ENCODE measurements at places on chromosomes 16 and 17.

- no peak for DNase-seq
These were observed 214.1 kb downstream of the HS3ST4 start for GRCh38 chr16:25905810-25906209.

- no peak for DNase-seq
These were observed 32.1 kb upstream of the KRT17 start for GRCh38 chr17:41656249-41657023.

GRCh38 chr16:77910021-77910420, 112.3 kb upstream of the CLEC3A start:
- no peak for DNase-seq

DNA sequence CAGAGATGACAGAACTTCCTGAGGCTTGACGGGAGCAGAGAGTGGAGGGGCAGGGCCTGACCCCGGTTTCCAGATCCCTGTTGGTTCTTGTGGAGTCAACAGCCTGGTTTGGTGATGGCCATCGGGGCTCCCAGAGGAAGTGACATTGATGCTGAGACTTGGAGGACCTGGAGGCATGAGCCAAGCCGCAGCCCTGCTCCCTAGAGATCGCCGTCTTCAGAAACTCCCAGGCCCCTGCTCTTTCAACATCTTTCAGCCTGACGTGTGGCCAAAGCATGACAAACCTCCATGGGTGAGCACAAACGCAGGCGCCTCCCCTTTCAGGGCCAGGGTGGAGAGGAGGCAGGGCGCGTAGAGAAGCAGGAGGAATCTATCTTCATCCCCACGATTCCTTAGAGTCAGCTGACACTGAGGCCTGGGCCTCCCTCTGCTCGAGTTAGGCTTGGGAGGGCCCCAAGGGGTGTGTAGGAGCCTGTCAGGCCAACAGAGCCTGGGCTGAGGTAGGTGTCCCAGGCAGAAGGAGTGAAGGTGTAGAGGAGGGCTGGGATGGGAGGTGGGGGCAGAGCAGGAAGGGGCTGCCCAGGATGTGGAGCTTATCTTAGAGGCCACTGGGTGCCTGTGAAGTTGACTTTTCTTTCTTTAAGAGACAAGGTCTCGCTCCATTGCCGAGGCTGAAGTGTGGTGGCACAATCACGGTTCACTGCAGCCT, 56.1 kb upstream of the MED9 start:
- no peak for DNase-seq

DNA sequence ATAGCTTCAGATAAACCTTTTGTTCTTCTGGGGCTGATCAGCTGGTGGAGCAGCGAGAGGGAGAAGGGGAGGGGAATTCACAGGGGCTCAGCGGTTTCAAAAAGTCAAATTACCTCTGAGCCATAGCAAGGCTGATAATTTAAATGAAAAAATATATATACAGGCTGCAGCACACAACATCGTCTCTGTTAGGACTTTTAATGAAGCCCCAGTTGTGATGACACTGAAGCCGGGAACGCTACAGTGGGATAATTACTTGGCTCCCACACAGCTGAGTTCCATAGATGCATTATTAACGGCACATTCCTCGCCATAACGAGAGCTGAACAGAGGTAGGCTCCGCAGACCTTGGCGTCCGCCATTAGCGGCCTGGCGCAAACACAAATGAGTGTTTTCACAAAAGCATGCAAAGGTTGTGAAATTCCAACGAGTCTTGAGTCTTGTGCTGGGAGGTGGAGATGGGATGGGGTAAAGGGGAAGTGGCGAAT, 216.0 kb downstream of the C16orf78 start:
- no peak for DNase-seq

GRCh38 chr16:83727018-83727417, 80.8 kb upstream of the HSBP1 start:
- DNase-seq: no peak

- DNase-seq: no peak
These were observed 81.5 kb downstream of the VPS53 start for GRCh38 chr17:633133-633532.

GRCh38 chr17:26782153-26782552, 511.8 kb upstream of the WSB1 start:
- DNase-seq: no peak

DNA sequence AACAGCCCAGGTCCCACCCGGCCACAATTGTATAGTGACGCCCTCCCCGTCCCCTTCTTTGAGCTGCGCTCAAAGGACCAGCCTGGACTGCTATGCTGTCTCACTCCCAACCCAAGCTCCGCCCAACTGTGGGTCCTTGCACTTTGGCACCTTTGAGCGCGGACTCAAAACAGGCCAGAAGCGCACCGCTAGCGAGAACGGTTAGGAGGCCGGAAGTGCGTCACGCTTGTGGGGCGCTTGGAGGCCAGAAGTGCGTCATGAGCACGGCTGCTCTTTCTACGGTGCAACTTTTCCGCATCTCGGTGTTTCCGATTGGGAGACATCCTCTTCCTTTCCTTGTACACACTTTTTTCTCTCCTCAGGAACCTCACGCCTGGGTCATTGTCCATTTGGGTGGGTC, at the start of gene ZNF19:
Gene ZNF19, minus strand, starts transcription at position 203 of the 400 bp plus-strand sequence. CDS start 7,210 bp downstream, outside the sequence.
- no peak for DNase-seq

DNA sequence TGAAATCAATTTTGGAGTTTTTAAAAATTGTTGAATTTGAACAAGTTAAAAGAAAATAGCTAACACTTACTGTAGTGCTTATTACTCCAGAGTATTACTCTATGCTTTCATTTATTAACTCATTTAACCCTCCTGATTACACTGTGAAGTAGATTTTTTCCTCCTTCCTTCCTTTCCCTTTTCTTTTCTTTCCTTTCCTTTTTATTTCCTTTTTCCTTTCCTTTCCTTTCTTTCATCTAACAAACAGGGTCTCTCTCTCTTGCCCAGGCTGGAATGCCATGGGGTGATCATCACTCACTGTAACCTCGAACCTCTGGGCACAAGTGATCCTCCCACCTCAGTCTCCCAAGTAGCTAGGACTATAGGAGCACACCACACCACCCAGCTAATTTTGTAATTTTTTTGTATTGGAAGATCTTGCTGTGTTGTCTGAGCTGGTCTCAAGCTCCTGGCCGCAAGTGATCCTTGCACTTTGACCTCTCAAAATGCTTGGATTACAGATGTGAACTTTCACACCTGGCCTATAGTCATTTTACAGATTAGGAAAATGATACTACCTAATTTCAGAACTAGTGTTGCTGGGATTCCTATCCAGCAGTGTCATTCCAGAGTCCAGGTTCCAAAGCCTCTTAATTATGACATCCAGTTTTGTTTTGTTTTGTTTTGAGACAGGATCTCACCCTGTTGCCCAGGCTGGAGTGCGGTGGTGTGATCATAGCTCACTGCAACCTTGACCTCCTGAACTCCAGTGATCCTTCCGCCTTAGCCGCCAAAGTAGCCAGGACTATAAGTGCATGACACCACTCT, 59.9 kb downstream of the TAOK1 start:
- DNase-seq: no peak

- no peak for DNase-seq
These were observed 35.6 kb upstream of the CACNG4 start for GRCh38 chr17:66928949-66929348.

DNA sequence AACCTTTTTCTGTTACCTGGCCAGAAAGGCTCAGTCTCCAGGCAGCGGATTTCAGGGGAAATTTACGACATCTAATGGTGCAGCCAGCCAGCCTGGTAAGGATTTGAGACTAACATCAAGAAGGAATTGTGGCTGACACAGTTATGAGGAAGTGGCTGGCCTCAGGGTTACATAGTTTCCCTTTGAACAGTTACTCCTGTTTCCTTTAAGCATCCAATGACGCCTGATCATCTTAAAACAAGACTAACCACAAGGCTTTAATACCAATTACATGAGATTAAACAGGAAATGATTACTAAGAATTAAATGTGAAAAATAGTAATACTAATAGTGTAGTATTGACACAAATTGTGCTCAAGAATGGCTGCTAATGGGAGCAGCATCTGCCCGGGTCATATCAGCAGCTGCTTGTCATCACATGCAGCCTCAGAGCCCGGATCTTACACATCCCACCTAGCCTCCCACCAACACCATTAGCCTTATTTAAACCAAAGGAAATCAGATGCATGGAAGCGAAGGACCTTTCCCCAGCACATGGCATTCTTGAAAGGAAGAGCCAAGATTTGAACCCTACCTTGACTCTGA, 431.8 kb downstream of the PMP22 start:
- no peak for DNase-seq

DNA sequence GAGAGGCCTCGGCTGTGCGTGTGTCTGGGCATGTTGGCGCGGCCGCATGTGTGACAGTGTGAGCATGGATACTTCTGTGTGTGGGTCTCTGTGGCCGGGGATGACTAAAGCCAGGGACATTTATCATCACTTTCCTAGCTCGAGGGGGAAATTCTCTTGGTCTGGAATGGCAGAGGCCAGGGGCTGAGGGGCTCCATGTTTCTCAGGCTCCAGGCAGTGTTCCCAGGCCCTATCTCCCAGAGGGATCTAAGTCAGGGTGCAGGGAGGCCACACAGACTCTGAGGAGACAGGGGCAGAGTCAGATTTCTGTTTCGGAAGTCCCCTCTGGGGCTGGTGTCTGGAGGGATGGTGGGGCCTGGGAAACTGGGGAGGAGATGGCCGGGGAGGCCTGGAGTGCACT, 23.7 kb upstream of the SPNS2 start:
- DNase-seq: no peak

GRCh38 chr16:79991969-79992368, 391.4 kb upstream of the MAF start:
- no peak for DNase-seq

DNA sequence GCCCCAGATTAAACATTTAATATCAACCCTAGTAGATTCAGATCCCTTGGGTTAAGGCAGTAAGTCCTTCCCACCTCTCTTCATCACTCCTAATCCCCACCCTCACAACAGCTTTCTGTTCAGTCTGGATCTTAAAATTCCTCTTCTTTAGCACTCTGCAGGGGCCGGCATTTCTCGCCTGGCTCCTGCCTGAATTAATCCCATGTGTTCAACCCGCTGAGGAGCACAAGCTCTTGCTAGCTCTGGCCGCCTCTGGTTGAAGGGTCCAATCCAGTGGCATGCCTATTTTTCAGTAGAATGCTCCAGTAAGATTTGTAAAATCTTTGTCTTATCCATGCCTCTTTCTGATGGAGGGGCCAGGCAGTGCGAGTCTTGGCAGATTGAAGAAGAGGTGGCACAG, 59.2 kb downstream of the CYB5B start:
- DNase-seq: no peak

GRCh38 chr17:8846768-8847211, 20.7 kb downstream of the PIK3R6 start:
- DNase-seq: no peak

- DNase-seq: no peak
These were observed 11.3 kb upstream of the STAC2 start for GRCh38 chr17:39236981-39237441.

- DNase-seq: no peak
These were observed 701 bp downstream of the PIPOX start for GRCh38 chr17:29043539-29044145.
